ENCODE measurements at places on chromosomes 4 and X. TPM values are rescaled to one million over a fixed set of nuclear protein-coding genes. Genes with fewer than 3 reads are reported as not detected.

DNA sequence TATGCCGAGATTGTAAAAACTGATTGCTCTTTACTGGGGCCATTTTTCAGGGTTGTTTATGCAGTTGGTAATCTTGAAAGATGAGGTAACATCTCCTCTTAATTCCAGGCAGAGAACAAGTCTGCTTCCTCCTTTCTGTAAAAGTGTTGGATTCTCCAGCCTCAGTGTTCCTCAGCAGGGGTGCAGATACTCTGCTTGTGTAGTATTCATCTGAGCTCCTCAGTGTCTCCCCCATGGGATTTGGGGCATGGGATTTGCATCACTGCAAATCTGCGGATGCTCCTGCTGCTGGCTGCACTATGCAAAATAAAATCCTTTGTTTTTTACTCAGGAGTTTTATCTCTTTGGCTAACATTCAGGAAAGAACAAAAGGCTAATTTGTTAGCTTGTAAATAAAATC, 104.9 kb upstream of the ATP8A1 start:
- H3K4me1 ChIP-seq, result no peaks in the 10 kb centered on the region
- DNase-seq, result no peak
- H3K27ac ChIP-seq, result no peak overlapping the region
- H3K27me3 ChIP-seq, result peaks cover 4% of the 10 kb centered on the region
- no peak overlapping the region for H3K4me3 ChIP-seq

DNA sequence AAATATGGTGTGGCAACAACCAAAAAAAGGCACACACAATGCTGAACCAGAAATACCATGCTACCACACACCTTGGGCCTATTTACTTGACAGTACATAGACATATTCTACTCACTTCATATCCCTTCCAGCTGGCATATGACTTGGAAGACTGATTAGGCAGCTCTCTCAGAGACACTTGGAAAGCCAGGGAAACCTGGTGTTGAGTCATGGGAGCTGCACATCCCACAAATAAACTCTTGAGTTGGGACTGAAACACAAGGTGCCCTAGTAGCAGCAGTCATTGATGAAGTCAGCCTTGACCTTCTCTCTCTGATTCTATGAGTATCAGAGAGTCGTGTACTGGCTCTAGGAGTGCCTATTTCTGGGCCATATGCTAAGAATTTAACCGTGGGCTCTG, 776.6 kb upstream of the LCORL start:
- no peak overlapping the region for H3K27ac ChIP-seq
- DNase-seq, result no peak
- no peak overlapping the region for H3K4me3 ChIP-seq
- no peaks in the 10 kb centered on the region for H3K27me3 ChIP-seq
- H3K36me3 ChIP-seq, result no peaks in the 10 kb centered on the region

- DNase-seq, result no peak
- no peaks in the 10 kb centered on the region for H3K36me3 ChIP-seq
- H3K4me1 ChIP-seq, result no peaks in the 10 kb centered on the region
- no peak overlapping the region for H3K27ac ChIP-seq
Observed at GRCh38 chr4:66736606-66737005, 808.7 kb downstream of the CENPC start.

Gene UGT8
- 0.04 TPM for polyA plus RNA-seq

GRCh38 chr4:11774346-11774745, 345.7 kb upstream of the HS3ST1 start:
- no peaks in the 10 kb centered on the region for H3K4me1 ChIP-seq
- H3K27ac ChIP-seq, result no peak overlapping the region
- no peaks in the 10 kb centered on the region for H3K27me3 ChIP-seq
- no peaks in the 10 kb centered on the region for H3K36me3 ChIP-seq
- DNase-seq, result no peak
- no peak overlapping the region for H3K4me3 ChIP-seq

DNA sequence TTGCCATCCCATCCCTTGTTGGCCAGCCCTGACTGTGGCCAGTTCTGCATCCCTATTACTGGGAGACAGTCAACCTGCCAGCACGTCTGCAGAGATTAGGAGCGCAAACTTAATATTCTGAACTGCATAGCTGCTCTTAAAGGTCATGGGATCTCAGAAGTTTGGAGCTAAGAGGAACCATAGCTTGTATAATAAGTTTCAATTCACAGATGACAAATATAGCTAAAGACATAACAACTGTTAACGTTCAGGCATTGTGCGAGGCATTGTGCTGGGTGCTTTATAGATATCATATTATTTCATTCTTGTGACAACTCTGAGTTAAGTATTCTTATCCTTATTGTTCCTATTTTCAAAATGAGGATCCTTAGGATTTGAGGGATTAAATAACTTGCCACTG, 3.7 kb downstream of the SCARB2 start:
- H3K4me1 ChIP-seq, result peaks cover 86% of the 10 kb centered on the region
- H3K27me3 ChIP-seq, result no peaks in the 10 kb centered on the region
- H3K4me3 ChIP-seq, result no peak overlapping the region
- H3K36me3 ChIP-seq, result no peaks in the 10 kb centered on the region
